ENCODE measurements at places on chromosomes 3 and 15.

GRCh38 chr15:64112904-64113303 lies 17.1 kb downstream of the SNX1 start:
- DNase-seq, result no peak

- no peak for DNase-seq
These were observed 14.3 kb downstream of the TPRG1 start for GRCh38 chr3:189186101-189186500.

- DNase-seq, result no peak
These were observed 39.7 kb upstream of the MYZAP start for GRCh38 chr15:57551715-57552677.

GRCh38 chr3:141000027-141000663 lies 51.0 kb upstream of the SPSB4 start:
- peak; percentile 61 for DNase-seq

DNA sequence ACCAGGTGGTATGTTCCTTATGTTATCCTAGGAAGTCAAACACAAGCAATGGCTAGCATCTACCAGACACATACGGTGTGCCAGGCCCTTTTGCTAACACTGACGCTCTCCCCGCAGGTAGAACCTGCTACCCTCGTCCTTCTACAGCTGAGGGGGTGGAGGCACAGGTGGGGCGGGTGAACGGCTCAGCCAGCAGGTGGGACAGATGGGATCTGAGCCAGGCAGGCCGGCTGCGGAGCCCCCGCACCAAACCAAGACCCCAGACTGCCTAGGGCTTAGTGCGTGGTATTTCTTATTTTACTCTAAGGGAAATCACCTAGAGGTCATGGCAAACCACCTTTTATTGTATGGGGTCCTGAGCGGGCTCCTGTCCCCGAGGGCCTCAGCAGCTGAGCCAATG lies 53.9 kb upstream of the PCSK6 start:
- no peak for DNase-seq

- DNase-seq, result no peak
These were observed 142.0 kb upstream of the PDZRN3 start for GRCh38 chr3:73766599-73767381.

DNA sequence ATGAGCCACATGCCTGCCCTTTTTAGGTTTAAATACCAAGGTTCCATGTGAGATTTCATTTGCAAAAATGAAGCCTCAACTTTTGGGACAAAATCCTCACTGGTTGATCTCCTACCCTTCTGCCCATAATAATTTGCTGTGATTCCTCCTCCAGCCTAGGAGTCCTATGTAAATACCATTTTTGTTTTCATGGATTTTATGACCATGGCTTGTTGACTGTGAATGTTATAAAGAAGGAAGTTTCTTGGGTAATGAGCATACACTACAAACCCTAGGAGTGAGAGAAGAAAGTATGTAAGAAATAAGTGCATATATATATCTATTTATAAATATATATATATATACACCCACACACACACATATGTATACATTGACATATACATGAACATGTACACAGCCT lies 13.1 kb downstream of the RLBP1 start:
- no peak for DNase-seq

GRCh38 chr3:24709956-24710355 lies 215.3 kb upstream of the THRB start:
- no peak for DNase-seq

GRCh38 chr15:70080347-70080746 lies 17.4 kb downstream of the TLE3 start:
- no peak for DNase-seq

DNA sequence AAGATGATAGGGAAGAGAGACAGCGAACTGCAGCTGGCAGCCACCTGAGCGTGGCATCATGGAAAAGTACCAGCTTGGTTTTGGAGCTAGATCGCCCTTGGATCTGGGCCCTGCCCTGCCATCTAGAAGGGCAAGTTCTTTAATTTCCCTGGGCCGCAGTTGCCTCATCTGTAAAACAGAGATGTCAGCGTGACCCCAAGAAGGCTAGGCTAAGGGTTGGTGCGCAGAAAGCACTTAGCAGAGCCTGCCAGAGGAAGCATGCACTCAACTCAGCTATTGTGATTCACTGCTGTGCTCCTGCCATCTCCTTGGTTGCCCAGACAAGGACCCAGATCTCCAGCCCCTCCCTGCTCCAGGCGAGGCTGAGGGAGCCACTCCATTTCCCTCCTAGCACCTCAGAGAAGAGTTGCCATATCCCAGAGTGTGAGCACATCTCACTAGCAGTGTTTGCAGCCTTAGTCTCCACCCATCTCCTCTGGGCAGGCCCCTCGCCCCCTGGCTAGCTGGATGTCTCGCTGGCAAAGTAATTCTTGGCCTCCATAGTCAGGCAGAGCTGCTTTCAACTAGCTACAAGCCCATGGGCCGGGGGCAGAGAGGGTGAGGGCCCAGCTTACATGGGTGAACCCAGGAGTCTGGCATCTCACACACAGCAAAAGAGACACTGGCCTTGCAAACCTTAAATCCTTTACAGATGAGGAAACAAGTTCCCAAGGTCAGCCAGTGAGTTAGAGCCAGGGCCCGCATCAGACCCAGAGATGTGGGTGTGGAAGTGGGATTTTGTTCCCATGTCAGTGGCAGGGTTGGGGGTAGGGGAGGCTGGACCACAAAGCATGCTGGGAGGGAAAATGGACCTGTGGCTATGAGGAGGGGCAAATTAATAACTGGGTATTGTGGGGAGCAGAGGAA lies 280.7 kb upstream of the TLE3 start:
- no peak for DNase-seq
